Stimulated activated CD4-positive, alpha-beta T cell treated with anti-CD3 and anti-CD28 coated beads, Interleukin-12 subunit alpha, Interleukin-12 subunit beta, amount 100 ng/mL, for 4 hours (primary cell): ENCODE measurements at places on chromosomes 11 and 22.

- DNase-seq, result no peak
These were observed 14.6 kb upstream of the CTSC start for GRCh38 chr11:88352139-88352538.

DNA sequence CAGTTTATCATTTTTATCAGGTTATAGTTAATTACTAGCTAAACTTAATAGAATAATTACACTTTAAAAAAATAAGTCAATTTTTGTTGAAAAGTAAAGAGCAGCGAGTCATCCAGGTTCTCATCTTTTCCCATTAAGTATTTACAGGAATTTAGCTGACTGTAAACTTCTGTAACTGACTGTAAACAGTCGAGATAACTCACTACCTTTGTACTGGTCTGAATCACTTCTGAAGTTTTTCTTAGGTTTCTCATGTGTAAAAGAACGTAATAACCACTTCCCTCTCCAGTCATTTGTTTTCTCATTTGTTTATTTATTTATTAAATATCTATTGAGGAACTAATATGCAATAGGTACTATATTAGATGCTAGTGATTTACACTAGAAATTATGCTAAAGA, 270.8 kb downstream of the DYNC2H1 start:
- DNase-seq, result no peak

DNA sequence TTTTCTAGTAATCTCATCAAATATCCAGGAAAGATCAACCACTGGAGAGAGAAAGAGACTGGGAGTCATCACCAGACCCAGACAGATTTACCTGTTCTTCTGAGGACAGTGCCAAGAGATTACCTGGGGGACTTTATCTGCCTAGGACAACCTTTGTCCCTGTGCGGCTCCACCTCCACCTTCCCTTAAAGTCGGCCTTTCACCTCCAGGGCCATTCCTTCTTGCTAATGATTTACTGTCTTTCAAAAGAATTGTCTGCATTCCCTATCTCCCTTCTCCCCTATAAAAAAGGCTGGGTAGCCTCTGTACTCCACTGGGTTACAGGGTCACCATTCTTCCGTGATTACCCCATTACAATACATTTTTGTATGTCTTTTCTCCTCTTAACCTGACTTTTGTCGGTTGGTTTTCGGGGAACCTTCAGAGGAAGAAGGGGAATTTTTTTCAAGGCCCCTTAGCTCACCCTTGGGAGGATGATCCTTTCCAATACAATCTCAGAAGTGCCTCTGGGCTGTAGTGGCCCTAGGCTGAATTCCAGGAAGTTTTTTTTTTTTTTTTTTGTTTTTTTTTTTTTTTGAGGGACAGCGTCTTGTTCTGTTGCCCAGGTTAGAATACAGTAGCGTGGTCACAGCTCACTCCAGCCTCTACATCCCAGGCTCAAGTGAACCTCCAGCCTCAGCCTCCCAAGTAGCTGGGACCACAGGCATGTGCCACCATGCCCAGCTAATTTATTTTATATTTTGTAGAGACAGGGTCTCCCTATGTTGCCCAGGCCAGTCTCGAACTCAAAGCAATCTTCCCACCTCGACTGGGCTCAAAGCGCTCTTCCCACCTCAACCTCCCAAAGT, 1.5 kb upstream of the HMOX1 start:
- no peak for DNase-seq

DNA sequence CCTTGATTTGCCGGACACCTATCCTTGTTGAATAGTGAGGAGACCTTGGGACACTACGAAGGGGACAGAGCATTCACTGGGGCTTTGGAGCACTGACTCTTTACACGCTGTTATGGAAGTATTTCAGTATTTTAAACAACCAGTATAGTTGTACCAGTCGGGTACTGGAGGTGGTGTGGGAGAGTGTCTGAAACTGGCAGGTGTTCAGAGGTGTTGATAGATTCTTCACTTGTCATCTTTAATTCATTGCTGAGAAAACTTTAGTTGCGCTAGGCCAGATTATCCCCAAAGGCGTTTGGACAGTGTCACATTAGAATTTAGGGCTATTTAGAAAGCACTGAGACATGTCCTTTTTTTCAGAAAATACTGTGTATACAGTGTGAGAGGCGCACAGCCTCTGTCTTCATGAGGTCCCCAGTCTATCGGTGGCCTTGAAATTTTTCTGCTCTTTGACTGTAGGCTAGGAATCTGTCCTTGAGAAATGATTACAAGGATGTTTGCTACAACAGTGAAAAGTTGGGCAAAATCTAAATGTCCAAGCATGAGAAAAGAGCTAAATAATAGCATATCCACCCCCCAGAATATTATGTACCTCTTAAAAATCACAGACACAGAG, 69.7 kb downstream of the TEAD1 start:
- no peak for DNase-seq

DNA sequence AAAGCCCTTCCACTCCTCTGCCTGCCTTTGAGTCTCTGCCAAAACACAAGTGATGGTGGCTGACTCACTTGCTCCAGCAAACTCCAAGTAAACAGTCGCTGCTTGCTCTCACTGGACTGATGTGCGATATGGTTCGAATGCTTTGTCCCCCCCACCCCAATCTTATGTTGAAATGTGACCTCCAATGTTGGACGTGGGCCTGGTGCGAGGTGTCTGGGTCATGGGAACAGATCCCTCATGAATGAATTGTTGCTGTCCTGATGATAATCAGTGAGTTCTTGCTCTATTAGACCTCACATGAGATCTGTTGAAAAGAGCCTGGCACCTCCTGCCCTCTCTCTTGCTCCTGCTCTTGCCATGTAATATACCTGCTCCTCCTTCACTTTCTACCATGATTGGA, 747.9 kb downstream of the OPCML start:
- DNase-seq, result no peak

- DNase-seq, result no peak
These were observed 110.2 kb downstream of the ANO3 start for GRCh38 chr11:26442131-26442530.

GRCh38 chr11:19347911-19348310, 107.2 kb upstream of the E2F8 start:
- no peak for DNase-seq

- no peak for DNase-seq
These were observed 308.3 kb upstream of the NCAM1 start for GRCh38 chr11:112652786-112653390.

DNA sequence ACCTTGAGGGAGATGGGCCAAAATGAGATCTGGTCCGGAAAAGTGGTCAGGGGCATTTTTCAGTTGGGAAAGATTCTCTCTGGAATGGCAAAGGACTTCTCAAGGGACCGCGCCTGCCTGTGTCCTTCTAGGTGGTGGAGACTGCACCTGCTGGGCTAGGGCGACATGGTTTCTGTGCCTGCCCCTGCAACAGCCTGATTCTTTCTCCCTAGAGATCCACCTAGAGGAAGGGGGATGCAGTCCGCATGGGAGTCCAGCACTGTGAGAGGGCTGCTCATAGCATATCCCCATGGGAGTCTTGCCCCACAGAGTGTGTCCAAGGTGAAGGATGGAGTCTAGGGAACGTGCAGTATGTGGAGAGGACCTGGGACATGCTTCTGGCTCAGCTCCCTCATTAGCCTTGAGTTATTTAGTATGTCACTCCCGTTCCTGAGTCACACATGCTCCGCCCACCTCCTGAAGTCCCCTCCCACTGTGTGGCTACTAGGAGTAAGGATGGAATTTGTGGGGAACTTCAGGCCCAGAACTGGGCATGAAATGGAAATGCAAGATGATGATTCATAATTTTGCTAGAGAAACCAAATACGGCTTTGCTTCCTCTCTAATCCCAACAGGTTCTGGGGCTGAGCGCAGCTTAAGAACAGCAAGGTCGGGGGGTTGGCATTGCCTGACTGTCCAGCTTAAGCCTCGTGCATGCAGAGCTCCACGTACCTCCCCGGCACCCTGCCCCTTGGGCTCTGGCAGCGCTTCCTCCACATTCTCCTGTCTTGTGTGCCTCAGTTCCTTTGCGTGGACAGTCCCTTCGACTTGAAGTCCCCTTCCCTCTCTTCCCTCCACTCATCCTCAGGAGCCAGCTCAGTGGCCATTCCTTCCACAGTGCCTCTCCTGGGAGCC, 35.0 kb downstream of the GRIK4 start:
- DNase-seq, result no peak

GRCh38 chr11:33885338-33886005, 6.4 kb downstream of the LMO2 start:
- no peak for DNase-seq

DNA sequence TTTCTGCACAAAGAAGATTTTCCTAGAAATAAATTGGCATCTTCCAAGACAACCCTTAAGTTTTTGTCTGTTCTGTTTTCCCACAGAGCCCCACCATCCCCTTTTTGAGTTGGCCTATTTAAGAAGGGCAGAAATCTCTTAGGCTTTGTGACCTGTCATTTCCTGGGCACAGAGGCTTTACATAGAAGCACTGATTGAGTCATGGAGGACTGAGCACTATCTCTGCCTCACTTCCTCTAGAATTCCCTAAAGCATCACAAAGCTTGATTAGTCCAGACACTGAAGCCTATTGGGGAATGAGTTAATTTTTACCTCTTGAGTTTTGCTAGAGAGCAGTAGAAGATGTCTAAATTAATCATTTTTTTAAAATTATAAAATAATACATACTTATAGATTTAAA, 25.4 kb downstream of the TRIM44 start:
- no peak for DNase-seq
